ENCODE measurements at places on chromosomes 2 and 18.

DNA sequence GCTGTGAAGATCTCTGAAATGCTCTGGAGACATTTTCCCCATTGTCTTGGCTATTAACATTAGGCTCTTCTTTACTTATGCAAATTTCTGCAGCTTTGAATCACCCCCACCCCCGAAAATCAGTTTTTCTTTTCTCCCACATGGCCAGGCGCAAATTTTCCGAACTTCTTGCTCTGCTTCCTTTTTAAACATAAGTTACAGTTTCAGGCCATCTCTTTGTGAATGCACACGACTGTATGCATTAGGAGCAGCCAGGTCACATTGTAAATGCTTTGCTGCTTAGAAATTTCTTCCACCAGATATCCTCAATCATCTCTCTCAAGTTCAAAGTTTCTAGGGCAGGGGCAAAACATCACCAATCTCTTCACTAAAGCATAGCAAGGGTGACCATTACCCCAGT, 106.8 kb downstream of the PARD3B start:
- DNase-seq, result no peak

GRCh38 chr2:45891719-45892424, 240.4 kb downstream of the PRKCE start:
- no peak for DNase-seq

DNA sequence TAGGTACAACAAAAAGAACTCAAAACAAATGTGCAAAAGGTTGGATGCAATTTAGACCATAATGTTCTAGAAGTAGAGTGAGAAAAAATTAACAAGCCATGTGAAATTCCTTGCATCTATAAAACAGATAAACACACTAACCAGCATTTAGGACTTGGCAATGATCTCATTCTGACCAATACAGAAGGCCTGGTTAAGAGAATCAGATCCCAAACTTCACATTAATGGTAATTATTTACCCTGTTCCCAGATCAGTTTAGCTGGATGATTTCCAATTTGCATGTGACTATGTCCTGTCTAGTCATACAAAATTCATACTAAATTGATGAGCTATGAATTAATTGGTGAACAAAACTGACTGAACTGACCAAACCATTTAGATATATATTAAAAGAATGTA, 98.4 kb upstream of the FIGN start:
- no peak for DNase-seq

- peak; percentile 23 for DNase-seq
Measured at GRCh38 chr2:28325567-28326468, 66.8 kb upstream of the FOSL2 start.

All from T-helper 1 cell (primary cell).